ENCODE measurements at places on chromosomes 11 and 22.

DNA sequence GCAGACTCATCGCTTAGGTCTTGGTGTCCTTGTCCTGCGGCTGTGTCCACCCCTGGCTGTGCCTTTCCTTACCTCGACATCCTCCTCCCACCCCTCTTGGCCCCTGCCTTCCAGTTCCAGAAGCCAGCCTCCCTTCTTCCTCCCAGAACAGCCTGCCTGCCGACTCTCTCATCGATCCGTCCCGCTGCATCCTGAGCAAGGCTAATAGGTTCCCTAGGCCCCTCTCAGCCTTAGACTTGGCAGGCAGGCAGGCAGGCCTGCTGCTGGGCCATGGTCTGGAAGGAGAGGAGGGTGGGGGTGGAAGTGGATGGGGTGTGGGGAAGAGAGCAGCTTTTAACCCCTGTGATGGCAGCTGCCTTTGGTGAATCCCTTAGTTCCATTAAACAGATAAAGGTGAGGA is 196.7 kb upstream of the TBCEL start:
- DNase-seq = no peak

GRCh38 chr11:80929031-80929805 is 1488.4 kb upstream of the TENM4 start:
- DNase-seq = no peak

DNA sequence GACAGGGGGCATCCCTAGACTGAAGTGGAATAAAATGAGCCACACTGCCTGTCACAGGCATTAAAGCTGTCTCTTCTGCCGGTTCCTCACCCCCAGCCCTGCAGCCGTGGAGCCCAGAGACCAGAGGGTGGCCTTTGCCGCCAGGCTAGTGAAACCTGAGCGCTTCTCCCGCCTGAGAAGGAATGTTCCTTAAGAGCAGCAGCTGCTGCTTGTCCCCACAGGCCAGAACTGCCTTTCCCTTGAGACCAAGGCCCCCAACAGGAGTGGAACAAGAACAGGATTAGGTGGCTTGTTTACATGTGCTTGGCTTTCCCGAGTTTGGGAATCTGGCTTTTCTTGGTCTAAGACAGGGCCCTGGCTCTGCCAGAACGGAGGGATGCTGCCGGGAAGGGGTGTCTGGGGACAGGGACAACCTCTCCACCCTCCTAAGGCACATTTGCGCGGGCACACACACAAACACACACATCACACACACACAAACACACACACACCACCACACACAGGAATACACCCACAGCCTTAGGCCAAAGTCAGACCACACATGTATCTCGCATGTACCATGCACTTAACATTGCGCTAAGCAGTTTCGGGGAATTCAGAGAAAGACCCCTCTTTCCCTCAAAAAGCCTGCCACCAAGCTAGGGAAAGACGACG is 91.8 kb downstream of the FEZ1 start:
- DNase-seq = no peak

DNA sequence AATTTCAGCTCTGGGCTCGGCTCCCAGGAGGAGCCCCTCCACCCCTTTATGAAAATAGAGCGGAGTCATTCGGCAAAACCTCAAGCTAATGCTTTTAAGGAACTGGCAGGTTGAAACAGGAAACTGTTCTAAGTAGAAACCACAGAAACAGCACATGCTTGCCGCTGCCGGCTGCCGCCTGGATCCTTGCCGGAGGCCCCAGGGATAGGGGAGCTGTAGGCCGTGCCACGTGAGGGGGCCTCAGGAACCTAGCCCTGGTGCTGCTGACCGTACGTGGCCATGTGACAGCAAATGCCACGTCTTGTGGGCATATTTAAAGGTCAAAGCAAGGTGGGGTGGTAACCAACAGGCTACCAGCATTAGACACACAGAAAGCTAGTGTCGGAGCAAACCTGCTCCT is 77.9 kb upstream of the TIMP3 start:
- peak; percentile 28 for DNase-seq

DNA sequence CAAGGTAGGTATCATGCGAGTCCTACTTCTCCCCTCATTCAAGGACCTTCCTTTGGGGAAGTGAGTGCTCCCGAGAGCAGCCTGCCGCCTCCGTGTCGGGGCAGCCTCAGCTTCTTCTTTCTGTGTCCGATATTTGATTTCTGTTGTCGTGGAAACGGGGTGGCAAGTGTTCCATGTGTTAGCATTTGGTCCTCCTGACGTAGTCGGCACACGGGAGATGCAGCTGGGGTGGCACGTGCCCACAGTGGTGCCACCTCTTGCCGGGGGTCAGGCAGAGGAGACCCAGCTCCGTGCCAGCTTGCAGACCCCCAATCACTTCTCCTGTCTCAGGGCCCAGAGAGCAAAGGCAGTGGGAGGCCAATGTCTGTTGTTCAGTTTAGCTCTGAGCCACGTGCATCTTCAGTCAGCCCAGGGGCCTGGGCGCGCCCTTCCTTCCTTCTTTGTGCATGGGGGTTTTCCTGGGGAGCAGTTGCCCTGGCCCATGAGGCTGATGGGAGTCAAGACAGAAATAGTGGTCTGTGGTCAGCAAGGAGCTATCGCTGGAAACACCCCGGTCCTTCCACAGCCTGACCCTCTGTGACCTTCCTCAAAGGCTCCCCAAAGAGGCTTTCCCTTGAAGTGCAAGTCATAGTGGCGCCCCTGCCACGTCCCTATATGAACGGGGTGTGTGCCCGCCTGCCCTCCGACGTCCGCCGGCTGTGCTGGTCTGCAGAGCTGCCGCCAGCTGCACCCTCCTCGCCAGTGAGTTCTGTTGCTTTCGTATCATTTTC is 44.5 kb downstream of the PARVB start:
- peak; percentile 19 for DNase-seq

- no peak for DNase-seq
Observed at GRCh38 chr11:14315130-14315529, 43.9 kb downstream of the RRAS2 start.

DNA sequence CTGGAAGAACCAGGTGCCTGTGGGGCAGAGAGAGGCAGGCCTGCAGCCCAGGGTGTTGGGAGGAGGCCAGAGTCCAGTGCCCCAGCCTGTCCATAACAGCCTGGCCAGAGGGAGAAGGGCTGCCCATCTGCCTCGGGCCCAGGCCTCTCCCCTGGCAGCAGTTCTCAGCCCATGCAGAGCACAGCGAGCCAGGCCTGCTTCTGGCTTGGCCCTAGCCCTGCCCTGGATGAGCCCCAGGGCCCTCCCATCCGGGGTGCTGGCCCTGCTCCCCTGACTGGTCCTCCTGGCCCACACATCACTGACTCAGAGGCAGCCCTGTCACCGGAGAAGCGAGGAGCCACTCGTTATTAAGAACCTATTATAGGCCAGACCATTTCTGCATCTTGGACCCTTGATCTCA is 19.7 kb upstream of the MYRF start:
- no peak for DNase-seq

DNA sequence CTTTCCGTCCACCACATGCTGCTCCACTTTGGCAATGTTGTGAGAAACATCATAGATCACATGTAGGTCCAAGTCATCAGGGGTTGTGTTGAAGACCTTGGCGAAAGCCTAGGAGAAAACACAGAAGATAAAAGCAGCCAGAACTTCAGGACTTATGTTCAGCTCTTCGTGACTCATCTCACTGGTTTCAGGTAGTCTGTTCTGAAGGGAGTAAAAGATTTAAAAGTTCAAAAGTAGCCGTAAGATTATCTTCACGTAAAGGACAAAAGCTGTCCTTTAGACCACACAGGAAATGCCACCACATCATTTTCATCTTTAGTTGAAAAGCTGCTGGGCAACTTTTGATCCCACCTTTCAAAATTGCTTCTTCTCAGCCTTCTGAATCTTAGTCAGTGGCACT is 16.9 kb downstream of the RTCB start:
- DNase-seq = no peak

- no peak for DNase-seq
Observed at GRCh38 chr11:128804481-128804880, 62.6 kb downstream of the KCNJ1 start.

GRCh38 chr11:65403607-65404121 is 17.2 kb downstream of the FRMD8 start:
- no peak for DNase-seq

DNA sequence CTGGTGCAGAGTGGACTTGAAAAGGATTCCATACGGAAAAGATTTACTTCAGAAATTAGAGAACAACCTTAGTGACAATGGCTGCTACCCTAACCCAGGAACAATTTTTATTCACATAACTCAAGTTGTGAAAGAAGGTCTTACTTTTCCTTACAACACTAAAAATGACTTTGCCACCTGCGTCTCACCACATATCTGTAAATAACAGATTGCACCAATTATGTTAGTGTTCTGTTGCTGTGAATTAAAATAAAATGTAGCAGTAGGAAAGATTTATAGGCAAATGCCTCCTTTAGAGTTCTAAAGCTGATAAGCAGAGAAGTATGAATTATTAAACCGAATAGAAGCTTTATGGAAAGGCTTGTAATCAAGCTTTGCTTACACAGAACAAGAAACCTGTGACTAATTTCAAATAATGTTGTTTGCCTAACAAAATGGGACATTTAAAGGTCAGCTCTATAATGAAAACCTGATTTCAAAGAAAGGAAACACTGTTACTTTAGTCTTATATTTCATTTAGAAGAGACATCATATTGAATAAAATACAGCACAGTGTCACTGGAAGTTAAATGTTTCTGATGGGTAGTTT is 2237.8 kb downstream of the LRRC4C start:
- DNase-seq = no peak

All from CD4-positive, CD25-positive, alpha-beta regulatory T cell (primary cell).